ENCODE measurements at places on chromosomes 2 and 18.

- DNase-seq = no peak
Observed at GRCh38 chr2:43406651-43407279, 180.4 kb upstream of the ZFP36L2 start.

DNA sequence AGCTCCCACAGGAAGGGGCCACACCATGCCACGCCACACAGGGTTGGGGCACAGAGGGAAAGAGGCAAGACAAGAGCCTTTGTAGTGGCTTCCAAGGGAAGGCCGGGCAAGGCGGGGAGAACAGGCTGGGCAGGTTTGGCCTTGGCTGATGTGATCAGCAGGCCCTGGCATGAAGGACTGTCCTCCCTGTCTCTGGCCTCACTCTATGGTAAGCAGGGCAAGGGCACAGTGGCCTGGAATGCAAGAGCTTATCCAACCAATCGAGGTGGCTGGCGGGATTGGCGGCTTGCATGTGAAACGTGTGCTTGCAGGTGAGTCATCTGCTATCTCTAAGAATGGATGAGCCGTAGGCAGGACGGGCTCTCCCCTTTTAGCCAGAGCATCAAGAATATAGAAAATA lies 6.4 kb upstream of the ATP9B start:
- DNase-seq = no peak

GRCh38 chr2:68287580-68288441 lies 31.9 kb downstream of the CNRIP1 start:
- no peak for DNase-seq

GRCh38 chr2:128666596-128666995 lies 347.9 kb upstream of the HS6ST1 start:
- no peak for DNase-seq

- DNase-seq = no peak
Observed at GRCh38 chr18:79393181-79393634, 2.5 kb upstream of the NFATC1 start.

DNA sequence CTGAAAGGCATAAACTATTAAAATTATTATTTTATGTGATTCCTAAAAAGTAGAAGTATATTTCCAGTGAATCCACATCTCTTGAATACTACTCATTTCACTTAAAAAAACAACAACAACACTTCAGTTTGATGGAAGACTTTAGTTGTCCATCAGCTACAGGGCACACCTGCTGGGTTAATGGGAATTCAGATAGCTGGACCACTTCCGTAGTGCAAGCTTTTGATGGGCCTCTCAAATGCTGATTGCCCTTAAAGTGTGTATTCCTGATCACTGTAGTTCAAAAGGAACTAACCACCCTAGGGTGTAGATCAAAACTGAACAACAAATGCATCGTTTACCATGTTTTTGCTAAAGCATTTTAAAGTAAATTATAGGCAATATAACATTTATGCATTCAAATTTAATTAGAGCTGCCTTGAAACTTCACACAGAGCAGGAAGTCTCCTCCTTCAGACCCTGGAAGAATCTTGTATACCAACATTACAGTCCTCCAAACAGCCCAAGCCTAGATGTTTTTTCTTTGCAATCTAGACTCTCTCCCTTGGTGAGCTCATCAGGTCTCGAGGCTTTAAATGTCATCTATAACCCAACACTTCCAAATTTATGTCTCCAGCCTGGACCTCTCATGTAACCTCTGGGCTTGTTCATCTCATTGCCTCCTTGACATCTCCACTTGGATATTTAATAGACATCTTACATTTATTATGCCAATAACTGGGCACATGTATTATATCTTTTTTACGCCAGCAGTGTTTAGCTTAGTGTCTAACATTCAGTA lies 510.1 kb upstream of the SLC39A10 start:
- DNase-seq = no peak
